ENCODE measurements at places on chromosomes 6 and 20.
A peak's percentile ranks its signal among the peaks of the same experiment; 100 is the strongest.

GRCh38 chr6:73329201-73329600 lies 24.9 kb downstream of the DPPA5 start:
- no peak for DNase-seq

DNA sequence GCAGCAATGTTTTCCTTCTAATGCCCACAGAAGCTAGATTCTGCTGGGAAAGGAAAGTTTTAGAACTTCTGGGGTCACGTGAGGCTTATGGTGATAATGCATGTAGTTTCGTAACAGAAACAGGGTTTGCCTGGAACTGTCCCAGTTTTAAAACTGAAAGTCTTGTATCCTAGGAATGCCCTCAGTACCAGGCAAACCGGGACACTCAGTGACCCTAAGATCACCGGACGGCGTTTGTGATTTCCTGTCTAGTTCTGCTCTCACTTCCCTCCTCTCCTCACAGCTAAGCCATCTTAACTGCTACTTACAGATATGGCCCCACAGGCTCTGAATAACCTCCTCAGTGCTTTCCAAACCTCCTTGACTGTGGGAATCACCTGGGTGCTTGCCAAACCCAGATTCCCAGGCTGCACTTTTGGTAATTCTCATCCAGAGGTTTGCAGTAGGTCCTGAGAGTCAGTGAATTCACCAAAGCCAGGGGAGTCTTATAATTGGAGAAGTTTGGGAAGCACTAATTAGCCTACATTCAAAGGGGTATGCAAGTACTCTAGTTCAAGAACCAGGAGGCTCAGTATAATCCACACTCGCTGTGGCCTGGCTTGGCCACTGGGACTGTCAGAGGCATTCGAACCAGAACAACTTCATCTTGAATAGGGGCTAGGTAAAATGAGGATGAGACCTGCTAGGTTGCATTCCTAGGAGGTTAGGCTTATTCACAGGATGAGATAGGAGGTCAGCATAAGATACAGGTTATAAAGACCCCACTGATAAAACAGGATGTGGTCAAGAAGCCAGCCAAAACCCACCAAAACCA lies 231.6 kb upstream of the MYLIP start:
- no peak for DNase-seq

DNA sequence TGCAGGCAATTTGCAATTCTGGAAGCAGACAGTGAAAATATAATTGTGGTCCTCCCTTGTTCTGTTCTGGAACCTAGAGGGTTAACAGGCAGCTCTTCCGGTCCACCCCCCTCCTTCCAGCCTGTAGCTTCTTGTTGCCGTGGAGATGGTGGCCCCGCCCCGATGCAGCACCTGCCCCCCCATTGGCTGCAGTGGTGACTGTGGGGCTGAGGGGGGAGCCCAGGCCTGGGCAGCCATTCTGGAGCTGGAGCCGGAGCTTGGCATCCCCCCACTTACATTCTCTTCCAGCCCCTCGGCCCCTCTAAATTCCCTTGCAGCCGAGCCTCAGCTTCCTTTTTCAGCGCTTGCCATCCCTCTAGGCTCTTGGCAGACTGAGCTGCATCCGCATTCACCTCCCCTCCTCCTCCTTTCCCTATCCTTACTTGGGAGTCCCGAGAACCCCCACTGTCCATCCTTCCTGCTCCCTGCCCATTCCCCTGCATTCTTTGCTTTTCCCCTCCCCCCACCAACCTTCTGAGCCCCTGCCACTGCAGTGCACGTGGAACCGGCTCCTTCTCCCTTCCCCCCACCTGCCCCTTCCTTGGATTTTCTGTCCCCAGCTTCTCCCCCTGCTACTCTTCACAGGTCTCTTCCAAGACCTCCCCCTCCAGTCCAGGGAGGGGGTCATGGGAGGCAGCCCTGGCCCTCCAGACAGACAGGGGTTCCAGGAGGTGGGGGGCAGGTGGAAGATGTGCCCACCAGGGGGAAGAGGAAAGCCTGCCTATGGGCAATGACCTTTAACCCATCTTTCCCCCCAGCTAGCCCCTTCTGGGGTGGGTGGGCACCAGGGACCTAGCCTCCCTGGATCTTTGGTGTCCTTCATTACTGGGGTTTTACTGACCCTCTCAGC lies 11.4 kb downstream of the SYNGAP1 start:
- peak; percentile 63 for DNase-seq

GRCh38 chr6:29442719-29443118 lies 3.6 kb downstream of the OR10C1 start:
- no peak for DNase-seq

- DNase-seq: no peak
These were observed 82.5 kb upstream of the GTSF1L start for GRCh38 chr20:43809206-43809819.

GRCh38 chr20:46286382-46286781 lies 21.9 kb downstream of the CDH22 start:
- no peak for DNase-seq

DNA sequence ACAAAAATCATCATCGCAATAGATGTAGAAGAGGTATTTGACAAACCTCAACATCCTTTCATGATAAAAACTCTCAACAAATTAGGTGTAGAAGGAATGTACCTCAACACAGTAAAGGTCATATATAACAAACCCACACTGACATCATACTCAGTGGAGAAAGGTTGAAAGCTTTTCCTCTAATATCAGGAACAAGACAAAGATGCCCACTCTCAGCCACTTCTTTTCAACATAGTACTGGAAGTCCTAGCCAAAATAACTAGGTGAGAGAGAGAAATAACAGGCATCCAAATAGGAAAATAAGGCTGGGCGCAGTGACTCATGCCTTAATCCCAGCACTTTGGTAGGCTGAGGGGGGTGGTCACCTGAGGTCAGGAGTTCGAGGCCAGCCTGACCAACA lies 95.8 kb downstream of the ZDHHC14 start:
- DNase-seq: no peak

- no peak for DNase-seq
These were observed 77.5 kb downstream of the GINS1 start for GRCh38 chr20:25484911-25485511.

DNA sequence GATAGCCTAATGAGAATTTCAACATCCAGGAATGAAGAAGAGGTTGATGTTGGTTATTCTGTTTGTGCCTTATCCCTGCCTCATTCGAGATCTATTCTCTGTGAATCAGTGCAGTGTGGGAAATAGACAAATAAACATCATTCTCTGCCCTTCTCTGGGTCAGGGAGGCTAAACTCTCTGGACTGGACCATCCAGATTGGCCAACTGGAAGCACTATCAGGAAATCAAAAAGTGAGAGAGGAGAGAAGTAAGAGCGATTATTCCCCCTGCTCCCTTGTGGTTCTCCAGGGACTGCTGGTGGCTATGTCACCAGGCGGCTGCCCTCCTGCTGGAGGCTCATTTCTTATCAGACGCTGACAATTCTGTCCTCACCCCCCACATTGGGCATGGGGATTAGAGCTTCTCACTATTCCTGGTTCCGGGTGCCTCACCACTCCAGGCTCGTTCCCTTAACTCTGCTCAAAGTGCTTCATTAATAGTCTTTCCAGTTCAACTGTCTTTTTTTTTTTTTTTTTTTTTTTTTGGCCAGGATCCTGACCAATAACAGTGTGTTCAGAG lies 201.7 kb upstream of the RREB1 start:
- no peak for DNase-seq

DNA sequence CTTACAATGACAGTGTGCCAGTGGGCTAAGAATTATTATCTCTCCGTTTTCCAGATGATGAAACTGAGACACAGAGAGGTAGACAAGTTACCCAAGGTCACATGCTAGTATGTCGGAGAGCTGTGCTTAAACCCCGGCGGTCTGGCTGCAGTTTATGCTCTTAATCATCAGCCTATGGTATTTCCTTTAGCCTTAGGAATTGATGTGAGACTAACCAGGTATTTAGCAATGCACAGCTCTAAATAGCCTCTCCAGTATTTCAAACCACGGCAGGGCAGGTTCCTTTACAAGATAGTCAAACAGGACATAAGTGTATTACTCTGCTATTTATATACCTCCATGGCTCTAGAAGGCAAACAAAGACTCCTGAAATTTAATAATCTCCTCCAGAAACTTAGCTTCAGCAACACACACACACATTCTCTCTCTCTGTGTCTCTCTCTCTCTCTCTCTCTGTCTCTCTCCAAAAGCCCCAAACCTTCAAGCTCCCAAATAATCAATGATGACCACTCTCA lies 142.0 kb upstream of the ZNF217 start:
- DNase-seq: no peak

- no peak for DNase-seq
These were observed 253.1 kb downstream of the FNDC1 start for GRCh38 chr6:159422041-159422984.

- DNase-seq: no peak
These were observed 34.9 kb upstream of the HECA start for GRCh38 chr6:139099984-139100383.

- DNase-seq: no peak
These were observed 363.0 kb downstream of the UTRN start for GRCh38 chr6:144647971-144648651.

- no peak for DNase-seq
These were observed 5.9 kb upstream of the PAQR8 start for GRCh38 chr6:52356017-52356416.

- no peak for DNase-seq
These were observed 171.3 kb upstream of the HDAC2 start for GRCh38 chr6:114142258-114142657.

- no peak for DNase-seq
These were observed 3.9 kb upstream of the ZNF831 start for GRCh38 chr20:59159493-59160376.

- DNase-seq: no peak
These were observed 41.7 kb downstream of the JPH2 start for GRCh38 chr20:44145131-44145775.

DNA sequence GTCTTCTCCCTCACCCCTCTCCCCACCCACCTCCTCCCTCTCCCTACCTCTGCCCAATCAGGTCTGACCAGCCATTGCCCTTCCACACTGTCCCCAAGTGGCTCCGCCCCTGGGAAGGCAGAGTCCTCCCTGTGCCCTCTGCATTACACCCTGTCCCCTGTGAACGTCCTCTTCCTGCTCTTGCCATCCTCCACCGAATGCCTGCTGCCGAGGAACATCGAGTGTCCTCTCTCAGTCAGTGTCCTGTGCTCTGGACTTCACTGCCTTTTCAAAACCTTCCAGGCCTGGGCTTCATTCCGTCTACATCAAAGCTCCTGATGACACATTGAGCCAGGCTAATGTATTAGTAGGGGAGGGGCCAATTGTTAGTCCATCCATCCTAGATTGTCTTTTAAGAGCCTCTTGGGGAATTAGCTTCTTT lies 3.3 kb upstream of the PACSIN1 start:
- DNase-seq: no peak

GRCh38 chr6:125791820-125792165 lies 1.0 kb downstream of the NCOA7 start:
- no peak for DNase-seq

DNA sequence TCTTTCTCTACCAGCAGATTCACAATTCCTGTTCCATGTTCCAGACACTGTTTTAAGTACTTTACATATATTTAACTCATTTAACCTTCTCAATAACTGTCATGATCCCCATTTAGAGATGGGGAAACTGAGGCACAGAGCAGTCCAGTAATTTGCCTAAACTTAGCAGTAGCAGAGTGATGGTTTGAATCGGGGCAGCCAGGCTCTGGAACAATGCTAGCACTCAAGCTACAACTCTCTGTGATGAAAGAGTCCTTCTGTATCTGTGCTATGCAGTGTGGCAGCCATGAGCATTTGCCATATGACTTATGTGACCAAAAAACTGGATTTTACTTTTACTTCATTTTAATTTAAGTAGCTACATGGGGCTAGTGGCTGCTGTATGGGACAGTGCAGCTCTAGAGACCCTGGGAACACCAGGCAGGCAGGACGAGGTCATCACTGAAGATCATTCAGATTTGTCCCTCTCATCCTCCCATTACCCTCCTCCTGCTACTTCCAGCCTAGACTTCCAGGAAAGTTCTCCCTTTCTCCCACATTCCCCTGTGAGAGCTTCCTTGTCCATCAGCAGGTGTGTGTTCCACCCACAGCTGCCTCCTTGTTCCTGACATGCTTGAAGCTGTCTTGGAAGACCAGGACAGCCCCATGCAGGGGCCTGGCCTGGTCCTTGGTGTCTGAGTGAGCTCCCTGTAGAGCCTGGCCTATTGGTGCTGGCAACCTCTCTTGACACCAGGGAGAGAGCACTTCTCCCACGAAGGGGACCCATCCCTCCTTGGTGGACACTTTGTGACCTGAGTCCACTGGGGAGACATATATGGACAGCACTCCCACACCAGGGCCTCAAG lies 157.0 kb downstream of the MRPL14 start:
- no peak for DNase-seq

DNA sequence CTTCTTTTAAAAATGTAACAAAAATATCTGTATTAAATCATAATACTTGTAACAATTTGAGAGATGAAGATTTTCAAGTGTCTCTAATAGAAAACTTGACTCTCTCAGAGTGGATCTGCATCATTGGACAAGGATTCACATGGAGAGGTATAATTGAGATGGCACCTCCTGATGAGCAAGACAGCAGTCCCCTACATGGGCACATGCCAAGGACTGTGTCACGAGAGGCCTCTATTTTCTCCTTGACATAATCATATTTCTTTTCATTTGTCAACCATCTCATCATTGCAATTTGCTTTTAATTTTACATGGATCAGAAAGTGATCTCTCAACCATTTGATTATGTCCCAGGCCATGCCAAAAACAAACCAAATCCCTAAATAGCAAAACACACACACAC lies 206.8 kb upstream of the THEMIS start:
- no peak for DNase-seq

DNA sequence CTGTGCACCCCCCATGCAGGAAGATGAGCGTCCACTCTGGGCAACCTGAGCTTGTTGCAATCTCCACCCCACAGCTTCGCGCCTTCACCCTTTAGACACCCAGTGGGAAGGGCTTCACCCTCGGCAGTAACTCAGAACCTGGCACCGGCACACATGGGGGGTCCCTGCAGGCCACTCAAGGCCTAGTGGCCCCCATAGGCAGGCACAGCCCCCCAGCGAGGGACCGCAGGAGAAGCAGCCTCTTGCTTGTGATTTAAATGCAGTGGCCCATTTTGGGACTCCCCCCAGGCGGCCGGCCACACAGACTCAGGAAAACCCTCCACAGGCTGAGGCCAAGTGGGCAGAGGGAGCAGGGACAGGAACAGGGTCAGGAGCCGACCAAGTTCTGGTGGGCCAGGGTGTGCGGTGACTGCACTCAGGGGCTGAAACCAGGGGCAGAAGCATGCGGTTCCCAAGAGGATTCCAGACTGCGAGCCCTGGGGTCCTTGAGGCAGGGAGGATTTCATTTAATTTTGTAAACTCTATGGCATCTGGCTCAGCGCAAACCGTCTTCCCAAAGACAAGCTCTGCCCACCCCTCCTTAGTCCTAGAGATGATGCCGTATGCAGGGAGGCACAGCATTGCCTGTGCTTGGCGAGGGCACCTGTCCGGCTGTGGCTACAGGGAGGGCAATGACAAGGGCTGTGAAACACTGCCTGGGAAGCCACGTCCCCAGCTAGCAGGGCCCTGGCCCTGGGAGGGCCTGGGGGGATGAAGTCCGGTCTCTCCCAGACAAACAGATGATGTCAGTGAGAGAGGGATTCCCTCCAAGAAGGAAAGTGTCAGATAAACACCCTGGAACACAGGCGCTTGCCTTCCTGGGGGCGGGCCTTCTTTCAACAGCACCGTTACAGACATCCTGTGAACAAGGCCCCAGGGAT lies 52.9 kb upstream of the GPR31 start:
- DNase-seq: no peak

- no peak for DNase-seq
These were observed 137.0 kb downstream of the KHDC1L start for GRCh38 chr6:73088138-73088813.

GRCh38 chr6:106674541-106675229 lies 45.3 kb downstream of the QRSL1 start:
- DNase-seq: no peak

Data from anterior cingulate cortex (tissue), 58 donors.